Activated T-helper 1 cell treated with anti-CD3 and anti-CD28 coated beads, Interleukin-2, amount 50 U/mL, for 16 hours (primary cell): ENCODE measurements at places on chromosomes 7 and 10.

GRCh38 chr10:92483539-92483938 lies 90.4 kb downstream of the IDE start:
- no peak for DNase-seq

DNA sequence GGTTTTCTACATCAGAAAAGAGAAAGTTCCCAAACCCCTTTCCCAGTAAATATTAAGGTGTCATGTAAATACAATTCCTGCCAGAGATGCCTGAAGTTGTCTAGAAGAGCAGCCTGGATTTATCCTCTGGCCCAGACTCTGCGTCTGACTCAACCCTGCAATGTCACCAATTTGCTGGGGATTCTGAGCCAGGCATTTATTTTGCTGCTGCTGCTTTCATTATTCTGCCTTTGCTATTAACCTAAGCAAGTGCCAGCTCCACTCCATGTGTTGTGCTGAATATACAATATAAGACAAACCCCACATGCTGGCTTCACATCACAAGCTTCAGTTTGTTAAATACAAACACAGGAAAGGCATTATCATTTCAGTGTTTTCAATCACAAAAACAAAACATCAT lies 59.1 kb downstream of the ELAPOR2 start:
- DNase-seq: no peak

- DNase-seq: no peak
Observed at GRCh38 chr10:5045095-5045494, 41.4 kb upstream of the AKR1C2 start.

DNA sequence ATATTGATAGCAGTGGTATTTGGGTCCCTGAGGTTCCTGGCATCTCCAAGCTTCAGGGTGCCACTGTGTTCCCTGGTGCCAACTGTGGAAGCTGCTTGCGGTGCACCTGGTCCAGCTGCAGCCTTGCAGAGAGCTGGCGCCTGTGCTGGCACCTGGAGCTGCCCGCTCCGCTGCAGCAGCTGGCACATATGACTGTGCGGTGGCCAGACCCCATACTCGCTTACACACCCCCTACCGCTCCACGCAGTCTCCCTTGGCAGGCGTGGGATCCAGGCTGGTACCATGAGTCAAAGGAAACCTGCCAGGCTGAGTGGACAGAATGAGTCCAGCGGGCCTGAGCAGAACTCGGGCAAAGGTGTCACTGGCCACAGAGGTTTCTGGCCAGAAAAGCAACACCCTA lies 89.9 kb upstream of the JAZF1 start:
- DNase-seq: no peak

DNA sequence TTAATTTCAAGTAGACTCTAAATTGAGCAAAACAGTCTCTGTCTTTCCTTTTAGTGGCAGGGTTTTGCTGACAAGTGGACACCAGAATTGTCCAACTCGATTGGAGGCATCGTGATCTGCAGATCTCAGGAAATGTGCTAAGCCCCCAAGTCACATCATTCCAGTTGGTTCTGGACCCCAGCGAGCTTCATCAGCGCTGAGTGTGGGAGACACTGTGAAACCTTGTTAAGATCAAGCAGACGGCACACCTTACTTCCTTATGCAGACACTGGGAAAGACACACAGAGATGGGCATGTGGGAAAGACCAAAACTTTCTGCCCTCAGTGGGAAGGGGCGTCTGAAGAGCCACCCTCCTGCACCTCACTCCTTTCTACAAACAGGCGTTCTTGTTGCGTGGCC lies 440.8 kb downstream of the GLRX3 start:
- no peak for DNase-seq

DNA sequence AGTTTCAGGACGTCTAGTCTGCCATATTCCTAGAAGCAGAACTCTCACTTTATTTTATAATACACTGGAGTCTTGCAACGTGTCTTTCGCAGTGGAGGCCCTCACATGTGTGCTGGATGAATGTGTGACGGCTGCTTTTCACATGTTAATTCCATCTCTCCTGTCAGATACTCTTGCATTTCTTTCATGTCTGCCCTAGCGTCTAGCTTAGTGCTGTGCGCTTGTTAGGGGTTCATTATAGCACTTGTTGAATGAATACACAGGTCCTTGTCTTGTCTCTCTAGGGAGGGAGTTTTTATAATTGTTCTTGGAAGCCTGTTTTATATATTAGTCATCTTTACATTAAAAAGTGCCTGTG lies 94.4 kb downstream of the MAP3K8 start:
- no peak for DNase-seq

- no peak for DNase-seq
Observed at GRCh38 chr7:55150709-55151451, 132.1 kb downstream of the EGFR start.
